ENCODE measurements at places on chromosomes 12 and 14.

GRCh38 chr12:2378835-2379330 lies 326.1 kb downstream of the CACNA1C start:
- DNase-seq = no peak

DNA sequence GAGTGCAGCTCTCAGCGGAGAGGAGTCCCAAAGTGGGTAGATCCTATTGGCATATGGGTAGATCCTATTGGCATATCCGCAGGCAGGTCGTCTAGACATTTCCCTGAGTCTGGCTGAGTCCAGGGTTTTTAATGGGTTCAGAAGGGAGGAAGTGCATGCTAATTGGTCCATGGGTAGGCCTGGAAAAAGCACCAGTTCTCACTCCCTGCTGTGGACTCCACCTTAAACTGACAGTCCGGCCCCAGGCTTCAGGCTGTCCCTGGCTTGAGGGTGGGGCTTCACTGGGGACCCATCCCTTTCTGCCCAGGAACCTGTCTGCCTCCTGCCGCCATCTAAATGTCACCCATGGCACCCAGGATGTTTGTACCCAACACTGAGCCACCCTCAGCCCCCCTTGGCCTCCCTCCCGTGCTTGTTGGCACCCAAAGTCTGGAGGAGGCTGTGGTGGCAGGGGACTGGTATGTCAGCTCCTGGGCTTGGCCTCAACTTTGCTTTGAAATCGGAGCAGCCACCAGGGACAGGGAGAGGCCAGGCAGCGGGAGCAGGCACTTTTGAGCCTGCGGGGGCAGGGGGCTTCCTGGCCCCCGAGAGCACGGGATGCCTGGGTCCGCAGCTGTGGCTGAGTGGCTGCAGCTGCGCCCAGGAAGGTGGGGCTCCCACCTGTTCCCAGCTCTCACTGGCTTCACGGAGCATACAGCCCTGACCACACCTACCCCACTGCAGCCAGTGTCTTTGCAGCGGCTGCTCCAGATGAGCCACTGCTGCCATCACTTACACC lies 29.6 kb upstream of the YAF2 start:
- no peak for DNase-seq

DNA sequence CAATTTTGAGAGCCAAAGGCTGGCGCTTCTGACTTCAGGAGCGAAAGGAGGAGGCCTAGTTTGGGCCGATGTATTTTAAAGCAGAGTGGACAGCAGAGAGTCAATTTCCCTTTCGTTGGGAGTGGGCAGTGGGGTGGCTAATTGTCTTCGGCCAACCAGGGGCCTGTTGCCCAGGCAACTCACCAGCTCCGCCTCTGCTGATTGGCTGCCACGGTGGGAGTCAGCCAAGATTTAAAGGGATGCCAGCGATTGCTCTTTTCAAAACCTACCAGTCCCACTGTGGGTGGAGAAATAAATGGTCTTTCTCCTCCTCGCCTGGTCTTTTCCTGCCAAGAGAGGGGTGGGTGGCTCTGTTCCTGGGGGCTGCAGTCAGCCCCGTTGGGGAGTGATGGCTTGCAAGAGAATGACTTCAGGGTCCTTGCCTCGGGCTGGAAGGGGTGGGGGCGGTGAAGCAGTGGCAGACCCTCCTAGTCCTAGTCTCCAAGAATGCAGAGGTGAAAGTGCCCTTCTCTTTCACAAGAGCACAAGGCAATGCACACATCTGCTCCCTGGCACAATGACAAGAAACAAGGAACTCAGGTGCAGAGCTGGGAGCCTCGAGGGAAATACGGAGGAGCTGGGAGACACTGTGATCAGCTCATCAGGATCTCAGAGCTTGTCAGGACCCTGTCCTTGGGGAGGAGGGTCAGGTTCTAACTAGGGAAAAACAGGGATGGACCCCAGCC lies 37.7 kb downstream of the RASAL1 start:
- peak; percentile 69 for DNase-seq

DNA sequence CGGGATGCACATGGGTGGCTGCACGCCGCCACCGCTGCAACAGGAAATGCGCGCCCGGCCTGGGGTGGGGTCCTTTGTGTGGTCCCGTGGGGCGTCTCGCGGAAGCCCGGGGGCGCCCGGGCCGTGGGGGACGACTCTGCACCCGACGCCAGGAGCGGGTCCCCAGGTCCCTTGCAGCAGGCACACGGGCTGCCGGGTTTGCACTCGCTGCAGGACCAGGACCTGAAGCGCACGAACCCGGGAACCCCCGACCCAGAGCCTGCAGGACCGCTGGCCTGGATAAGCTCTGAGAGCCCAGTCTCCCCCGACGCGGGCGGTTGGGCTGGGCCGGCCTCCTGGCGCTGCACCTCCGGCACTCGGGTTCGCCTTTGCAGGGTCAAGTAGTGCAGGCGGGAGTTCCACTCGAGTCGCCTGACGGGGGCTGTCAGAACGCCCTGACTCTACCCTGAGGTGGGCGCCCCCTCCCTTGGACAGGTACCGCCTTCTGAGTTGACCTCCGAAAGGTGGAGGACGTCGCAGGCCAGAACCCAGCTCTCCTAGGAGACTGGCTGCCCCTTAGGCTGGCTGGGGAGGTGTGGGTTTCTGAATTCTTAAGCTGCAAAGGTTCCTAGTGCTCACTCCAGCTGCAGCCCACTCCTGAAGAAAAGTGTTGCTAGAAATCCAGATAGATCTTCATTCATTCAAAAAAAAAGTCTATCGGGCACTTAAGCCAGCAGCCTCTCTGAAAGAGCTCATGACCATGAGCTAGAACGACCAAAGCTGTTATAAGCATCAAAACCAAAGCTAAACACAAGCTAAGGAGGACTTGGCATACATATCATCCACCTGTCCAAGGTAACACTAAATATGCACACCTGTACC lies 68.0 kb downstream of the RNF34 start:
- no peak for DNase-seq

GRCh38 chr12:4148418-4149056 lies 125.0 kb upstream of the CCND2 start:
- DNase-seq = no peak

DNA sequence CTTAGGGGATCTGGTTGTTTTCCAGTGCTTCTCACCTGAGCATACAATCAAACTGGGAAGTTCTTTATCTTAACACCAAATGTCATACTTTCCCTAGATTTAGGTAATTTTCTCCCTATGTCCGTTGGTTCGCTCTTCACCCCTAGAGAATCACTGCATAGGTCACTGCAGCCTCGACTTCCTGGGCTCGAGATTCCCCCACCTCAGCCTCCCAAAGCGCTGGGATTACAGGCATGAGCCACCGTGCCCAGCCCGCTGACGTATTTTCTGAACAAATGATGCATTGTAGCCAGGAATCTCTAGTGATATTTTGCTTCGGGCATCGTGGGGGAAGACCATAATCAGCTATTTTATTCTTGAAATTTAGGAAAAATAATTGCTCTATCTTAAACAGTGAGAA lies 1.1 kb upstream of the RPL41 start:
- no peak for DNase-seq

DNA sequence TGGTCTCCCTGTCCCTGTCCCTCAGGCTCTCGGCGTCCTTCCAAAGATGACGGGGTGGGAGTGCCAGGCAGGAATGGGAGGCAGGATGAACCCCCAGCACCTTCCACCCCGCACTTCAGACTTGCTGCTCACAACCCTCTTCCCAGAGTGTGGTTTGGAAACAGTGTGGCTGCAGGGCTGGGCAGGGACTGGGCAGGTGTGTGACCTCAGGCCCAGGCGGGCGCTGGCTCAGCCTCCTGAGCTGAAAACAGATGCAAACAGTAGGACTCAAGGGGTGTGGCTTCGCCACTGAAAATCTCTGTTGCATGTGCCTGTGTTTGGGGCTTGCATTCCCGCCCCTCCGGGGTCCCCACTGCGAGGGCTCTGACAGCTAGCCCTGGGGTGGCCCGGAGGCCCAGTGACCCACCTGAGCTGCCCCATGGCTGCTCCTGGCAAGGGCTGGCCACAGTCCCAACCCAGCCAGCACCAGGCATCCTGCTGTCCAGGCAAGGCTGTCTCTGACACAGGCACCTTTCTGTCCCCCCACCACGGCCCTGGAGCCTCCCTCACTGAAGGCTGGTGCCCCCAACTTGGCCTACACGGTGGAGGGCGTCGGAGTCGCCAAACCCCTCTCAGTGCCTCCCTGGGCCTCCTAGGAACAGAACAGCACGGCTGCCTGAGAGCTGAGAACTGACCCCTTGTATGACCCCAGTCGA lies 46.1 kb downstream of the BEGAIN start:
- DNase-seq = no peak

DNA sequence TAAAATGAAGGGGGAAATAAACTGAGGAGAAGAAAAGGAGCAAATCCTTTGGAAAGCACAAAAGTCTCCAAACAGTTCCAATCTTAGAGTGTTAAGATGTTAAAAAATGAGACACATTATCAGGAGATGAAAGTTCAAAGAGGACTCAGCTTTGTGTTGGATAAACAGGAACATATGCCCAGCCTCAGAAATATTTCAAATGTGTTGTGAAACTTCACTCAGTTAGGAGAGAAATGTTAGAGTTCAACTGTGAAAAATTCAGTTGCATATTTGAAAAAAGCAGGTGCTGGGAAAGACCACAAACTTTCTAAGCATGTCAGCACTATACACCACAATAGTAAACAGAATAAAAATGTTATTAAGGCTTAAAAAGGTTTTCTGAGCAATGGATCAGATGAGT lies 136.8 kb upstream of the PRKD1 start:
- DNase-seq = no peak

- DNase-seq = no peak
Observed at GRCh38 chr12:93563807-93564538, 8.5 kb upstream of the SOCS2 start.

DNA sequence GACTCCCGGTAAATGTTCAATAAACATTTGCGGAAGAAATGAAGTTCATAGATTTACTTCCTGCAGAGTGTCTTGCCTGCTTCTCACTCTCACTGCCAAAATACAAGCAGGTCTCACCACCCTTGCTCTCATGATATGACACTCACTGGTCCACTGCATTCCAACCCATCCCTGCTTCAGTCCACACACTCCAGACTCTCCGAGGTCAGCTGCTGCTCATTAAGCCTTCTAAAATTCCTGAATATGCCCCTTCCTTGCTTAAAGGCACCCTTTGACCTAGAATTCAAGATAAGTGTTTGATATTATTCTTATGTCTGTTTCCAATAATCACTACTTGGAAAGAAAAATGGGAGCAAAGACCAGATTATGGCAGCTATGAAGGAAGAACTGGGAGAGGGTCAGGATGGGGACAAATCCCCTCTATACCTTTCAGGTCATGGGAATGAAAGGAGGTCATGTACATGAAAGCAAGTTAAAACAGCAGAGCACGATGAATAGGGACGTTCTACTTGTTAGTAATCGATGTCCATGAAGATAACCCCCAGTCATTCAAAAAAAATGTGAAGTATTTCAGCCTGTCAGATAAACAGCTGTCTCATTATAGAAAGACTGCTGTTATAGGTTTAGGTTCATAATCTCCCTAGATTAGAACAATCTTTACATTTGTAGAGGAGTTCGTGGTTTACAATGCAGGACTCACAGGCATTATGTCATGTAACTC lies 10.5 kb upstream of the NID2 start:
- DNase-seq = no peak

DNA sequence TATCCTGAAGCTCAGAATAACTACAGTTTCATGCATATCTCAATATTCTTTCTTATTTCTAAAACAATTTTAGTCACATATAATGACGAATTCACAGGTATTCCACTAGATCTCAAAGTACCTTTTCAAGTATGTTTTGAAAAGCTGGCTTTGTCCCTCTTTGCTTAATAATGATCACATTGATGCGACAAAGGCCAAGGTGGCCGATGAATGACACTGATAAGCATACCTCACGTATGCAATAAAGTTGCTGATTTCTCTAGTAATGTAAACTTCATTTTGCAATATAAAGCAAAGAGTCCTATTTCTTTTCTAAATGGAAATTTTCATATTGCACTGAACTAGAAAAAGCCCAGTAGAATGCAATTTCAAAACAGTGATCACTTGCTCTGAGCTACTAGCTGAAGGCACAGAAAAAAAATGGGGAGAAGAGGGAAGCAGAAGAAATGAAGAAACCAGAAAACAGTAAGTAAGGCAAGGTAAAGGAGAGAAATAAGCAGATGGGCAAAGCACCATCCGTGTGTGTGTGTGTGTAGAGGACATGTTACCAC lies 29.3 kb downstream of the FGD6 start:
- no peak for DNase-seq

GRCh38 chr14:74425525-74426201 lies 347 bp downstream of the SYNDIG1L start:
- no peak for DNase-seq

DNA sequence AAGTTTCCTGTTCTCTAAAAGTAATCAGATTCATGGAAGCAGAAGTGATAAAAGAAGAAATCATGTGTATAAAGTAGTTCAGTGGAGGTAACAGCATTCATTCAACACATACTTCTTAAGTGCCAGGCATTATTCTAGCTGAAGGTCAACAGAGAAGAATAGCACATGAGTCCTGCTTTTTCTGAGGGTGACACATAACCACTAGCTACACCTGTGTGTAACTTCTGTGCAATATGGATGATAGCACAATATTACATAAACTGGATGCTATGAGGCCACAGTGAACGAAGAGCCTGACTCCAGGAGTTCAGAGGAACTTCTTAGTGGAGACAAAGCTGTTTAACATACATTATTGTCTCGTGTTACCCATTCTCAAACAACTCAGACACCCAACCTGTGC lies 114.3 kb upstream of the PCED1B start:
- no peak for DNase-seq

DNA sequence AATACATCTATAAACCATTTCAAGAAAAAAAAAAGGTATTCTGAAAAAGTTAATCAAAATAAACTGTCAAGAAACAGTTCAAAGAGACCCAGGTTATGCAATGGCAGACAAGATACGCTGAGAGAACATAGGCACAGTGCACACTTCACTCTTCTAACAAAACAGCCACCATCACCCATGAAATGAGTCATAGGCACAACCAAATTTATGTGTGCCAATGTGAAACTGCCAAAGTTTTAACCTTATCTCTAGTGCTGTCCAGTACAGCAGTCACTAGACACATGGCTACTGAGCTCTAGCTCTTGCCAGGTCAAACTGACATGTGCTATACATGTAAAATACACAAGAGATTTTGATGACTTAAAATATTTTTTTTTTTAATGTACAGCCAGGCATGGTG lies 1.4 kb downstream of the CEP128 start:
- DNase-seq = no peak

DNA sequence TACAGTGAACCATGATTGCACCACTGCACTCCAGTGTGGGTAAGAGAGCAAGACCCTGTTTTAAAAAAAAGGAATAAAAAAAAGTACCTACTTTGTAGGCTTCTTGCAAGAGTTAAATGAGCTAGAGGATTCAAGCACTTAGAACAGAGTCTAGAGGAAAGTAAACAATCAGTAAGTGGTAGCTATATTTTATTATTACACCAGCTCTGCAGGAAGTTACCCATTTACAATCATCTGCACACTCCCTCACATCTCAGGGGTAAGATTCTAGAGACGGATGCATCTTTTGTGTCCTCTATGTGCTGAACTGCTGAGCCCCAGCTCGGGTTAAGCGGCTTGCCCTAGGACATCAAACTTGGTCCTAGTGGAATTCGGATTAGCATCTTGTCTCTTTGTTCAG lies 67.3 kb downstream of the KCNK10 start:
- DNase-seq = no peak

DNA sequence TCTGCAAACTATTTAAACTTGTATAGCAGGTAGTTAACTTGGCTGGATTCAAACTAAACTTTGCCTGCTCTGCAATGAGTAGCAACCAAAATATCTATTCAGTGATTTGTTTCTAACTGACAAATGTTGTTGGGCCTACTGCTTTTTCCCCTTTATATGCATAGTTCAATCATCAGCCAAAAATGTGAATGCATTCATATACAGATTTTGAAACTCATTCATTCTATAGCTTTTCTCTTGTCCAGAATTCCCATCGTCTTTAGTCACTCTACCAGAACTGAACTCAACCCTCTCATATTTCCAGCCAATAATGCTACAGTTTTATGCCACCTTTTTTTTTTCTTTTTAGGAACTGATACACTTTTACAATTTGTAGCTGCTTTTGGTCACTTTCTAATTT lies 599.8 kb downstream of the RPL10L start:
- no peak for DNase-seq

Measured in NCI-H1092 (cell line).